Fibroblast of skin of abdomen (primary cell): ENCODE measurements at places on chromosomes 1 and 21.

DNA sequence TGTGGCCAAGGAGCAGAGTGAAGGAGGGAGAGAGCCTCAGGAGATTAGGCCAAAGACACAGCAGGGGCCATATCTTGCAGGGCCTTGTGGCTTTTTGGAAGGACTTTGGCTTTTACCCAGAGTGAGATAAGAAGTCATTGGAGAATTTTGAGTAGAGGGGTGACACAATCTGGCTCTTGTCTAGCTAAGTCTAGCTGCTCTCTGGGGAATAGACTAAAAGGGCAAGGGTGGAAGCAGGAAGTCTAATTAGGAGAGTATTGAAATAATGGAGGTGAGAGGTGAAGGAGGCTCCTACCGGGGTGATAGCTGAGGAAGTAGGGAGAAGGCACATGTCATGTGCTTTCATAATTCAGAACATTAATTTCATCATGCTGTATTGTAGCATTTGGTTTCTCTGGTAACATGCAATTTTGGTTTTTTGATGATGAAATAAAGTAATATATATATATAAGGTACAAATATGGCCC lies 34.3 kb upstream of the KCNA3 start:
- no peak for DNase-seq

DNA sequence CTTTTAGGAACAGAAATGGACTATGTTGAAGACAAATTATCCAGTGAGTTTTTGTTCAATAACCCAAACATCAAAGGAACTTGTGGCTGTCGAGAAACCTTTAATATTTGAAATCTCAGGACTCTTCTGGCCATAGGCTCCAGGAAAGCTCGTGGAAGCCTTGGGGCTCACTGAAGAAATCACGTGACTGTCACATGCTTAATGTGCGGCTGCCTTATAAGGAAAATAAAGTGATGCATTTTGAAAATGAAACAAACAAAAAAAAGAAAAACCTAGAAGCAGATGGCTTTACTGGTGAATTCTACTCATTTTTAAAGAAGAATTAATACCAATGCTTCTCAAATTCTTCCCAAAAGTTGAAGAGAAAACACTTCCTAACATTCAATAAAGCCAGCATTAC lies 228.4 kb upstream of the RAB4A start:
- no peak for DNase-seq

GRCh38 chr21:16594191-16594590 lies 864.4 kb downstream of the USP25 start:
- DNase-seq, result no peak

- peak; percentile 90 for DNase-seq
These were observed 49.2 kb downstream of the ALG14 start for GRCh38 chr1:95023399-95024043.

DNA sequence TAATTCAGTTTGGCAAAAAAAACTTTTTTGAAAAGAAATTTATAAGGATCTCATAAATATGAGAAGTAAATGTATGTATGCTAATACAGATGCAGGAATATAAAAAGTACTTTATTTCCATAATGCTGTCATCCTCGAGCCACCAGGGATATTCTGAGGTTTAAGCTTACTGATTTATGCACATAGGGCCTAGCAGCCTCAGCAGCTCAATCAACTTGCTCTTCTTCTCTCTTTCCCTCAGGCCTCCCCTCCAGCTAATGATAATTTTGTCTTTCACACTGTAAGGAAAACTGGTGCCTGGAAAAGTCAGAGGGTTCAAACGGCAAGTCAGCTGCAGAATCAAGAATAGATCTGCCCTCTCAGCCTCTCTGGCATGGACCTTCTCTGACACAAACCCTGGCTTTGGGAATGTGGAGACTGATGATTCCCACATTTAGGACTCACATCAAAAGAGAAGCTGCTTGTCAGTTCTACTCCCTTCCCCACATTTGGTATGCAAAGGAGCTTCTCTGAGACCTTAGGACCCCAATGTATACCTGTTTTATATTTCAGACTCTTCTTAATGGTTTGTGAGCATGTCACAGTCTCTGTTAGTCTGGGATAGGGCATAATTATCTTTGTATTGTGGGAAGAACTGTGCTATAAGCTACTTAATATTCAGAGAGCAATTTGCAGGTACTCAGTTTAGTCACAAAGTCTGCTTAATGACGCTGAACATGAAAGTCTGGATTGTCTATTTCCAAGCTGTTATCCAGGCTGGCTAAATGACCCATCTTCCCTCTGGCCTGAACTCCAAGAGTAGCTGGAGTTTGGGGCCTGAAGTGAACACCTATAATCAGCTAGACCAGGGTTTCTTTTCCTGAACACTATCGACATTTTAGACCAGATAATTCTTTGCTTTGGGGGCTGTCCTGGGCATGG lies 52.1 kb upstream of the DIPK1A start:
- DNase-seq, result no peak

DNA sequence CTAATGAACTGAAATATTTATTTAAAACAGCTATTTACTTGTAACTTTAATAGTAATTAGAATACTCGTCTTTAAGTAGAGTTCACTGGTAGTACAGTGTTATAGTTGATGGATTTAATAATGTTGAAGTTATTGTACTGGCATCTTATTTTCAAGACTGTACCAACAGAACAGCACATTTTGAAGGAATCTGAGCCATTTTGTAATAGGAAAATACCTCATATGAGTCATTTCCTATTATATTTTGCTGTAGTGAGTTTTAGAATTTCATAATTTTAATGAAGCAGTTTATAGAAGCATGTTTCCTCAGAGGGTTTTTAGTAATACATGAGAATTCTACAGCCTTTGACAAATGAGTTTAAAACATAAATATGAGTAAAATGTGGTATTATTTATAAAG lies 258.3 kb downstream of the OLFM3 start:
- peak; percentile 46 for DNase-seq

GRCh38 chr1:177174921-177175634 lies 4.3 kb downstream of the BRINP2 start:
- DNase-seq, result no peak

- no peak for DNase-seq
These were observed 5.9 kb downstream of the TRAPPC3 start for GRCh38 chr1:36143424-36143823.

GRCh38 chr1:63350320-63350719 lies 17.1 kb upstream of the ALG6 start:
- DNase-seq, result no peak

DNA sequence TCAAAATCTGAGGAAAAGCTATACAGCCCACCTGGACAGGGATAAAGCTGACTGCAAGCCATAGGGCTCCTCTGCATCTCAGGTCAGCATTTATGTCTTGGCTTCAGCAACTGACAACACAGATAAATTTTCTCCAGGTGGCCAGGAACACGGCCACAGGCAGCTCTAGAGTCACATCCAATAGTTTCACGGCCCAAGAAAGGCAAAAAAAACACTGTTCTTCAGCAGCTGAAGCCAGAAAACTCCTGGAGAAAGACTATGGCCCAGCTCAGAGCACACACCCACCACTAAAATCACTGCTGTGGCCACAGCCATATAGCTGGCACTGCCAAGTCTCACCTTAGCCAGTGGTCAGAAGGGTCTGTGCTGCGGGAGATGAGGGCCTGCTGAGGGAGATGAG lies 77.8 kb downstream of the HSF2BP start:
- DNase-seq, result no peak

DNA sequence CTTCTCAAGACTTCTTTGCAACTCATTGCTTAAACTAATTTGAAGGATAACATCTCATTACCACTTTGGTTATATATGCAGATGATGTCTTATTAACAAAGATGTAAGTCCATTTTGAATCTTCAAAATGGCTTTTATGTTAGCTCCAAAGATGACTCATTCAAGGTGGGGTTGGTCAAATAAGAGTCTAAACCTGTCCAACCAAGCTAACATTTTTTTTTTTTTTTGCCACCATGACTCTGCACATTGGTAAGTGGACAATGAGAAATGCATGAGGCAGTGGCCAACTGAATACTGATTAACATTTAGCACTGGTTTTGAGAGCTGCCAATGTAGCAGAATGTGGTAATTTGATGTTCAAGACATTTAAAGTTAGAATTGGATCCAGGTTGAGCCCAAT lies 278 bp upstream of the KRTAP27-1 start:
- no peak for DNase-seq

DNA sequence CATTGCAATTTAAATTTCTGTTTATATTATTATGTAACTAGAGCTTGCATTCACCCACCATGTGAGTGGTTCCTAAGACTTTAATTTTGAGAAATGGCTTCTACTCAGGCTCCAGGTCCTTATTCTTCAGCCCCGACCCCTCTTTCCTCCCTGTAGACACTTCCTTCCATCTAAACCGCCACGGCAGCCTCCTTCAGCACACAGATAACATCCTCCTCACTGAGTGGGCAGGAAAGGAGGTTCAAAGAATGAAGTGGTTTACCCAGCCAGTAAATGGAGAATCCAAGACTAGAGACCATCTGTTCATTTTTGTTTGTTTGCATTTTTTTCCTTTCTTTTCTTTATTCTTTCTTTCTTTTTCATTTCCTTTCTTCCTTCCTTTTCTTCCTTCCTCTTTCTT lies 37.1 kb upstream of the SOD1 start:
- DNase-seq, result no peak

DNA sequence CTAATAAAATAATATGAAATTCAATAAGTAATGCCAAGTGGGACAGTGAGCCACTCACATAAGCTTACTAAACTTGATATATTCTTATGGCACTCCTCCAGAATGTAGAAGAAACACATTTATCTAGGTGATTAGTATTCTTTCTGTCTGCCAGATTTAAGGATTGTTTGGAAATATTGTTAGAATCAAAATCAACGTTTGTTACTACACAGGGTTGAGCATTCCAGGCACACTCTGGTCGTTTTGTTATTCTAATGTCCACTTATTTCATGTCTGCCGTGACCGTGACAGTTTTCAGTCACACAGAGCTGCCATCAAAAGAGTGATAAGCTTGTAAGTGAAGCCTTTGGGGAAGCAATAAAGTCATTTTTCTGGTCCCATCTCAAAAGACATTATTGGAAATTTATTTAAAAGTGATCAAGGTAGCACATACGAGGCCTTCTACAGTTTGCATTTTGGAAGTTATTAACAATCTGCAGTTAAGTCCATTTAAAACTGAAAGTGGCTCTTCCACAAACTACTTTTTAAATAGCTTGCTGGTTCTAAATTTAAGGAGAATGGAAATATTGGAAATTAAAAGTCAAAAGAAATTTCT lies 38.0 kb downstream of the NFIA start:
- DNase-seq, result no peak

DNA sequence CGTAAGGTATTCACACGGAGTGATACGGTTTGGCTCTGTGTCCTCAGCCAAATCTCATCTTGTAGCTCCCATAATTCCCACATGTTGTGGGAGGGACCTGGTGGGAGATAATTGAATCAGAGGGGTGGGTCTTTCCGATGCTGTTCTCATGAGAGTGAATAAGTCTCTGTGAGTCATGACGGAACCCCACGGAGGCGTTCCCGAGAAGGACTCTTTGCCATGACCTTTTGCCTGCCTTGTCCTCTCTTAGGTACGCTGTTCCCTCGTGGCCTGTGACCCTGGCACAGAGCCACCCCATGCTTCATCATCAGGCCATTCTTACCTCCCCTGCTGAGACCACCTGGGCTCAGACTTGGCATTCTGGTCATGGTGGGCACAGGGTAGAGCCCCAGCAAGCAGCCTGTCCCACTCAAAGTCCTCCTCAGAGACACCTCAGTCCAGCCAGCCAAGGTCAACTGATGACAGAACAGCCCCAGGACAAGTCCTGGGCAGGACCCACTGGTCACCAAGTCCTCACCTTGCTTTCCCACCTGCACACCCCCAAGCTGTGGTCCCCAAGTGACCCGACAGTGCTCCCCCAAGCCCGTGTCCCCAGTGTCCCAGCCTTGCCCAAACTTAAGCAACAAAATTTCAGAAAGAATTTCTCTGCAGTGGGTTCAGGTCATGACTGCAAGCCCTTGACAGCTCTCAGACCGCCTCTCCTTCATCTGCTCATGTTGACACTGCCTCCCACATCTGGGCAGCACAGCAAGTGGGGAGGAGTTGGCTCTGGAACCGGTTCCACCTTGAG lies 158.4 kb downstream of the ACTL8 start:
- no peak for DNase-seq

- no peak for DNase-seq
These were observed 61.4 kb downstream of the SCCPDH start for GRCh38 chr1:246785494-246786111.

- DNase-seq, result no peak
These were observed 618.2 kb downstream of the BRINP3 start for GRCh38 chr1:189859385-189859977.

DNA sequence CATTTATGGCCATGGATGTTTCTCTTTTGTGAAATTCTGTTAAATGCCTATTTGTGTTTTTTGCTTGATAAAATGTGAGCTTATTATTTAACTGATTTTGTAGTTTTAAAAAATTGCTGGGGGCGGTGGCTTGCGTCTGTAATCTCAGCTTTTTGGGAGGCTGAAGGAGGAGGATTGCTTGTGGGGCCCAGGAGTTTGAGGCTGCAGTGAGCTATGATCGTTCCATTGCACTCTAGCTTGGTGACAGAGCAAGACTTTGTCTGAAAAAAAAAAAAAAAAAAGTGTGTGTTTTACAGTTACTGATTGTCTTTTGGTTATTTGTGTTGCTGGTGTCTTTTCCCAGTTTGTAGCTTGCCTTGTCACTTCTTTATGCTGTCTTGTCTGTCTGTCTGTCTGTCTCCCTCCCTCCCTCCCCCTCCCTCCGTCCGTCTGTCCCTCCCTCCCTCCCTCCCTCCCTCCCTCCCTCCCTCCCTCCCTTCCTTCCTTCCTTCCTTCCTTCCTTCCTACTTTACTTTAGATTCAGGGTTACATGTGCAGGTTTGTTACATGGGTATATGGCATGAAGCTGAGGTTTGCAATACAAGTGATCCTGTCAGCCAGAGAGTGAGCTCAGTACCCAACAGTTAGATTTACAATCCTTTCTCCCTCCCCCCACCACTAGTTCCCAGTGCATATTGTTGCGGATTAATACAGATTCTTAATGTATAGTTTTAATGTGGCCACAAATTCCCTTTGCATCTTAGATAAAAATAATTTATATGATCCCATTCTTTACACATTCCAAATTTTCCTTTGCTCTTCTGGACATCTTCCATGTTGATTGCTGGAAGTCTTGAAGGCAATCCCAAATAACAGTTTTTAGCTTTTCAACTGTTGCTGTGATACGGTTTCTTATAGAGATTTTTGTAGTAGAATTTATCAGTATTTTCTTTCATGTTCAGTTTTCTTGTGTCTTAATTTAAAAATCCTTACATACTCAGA lies 25.1 kb downstream of the PTBP2 start:
- DNase-seq, result no peak

- no peak for DNase-seq
These were observed 22.7 kb downstream of the SKI start for GRCh38 chr1:2250721-2251281.

- no peak for DNase-seq
These were observed 256.3 kb upstream of the ADGRL4 start for GRCh38 chr1:79262745-79263258.

- no peak for DNase-seq
These were observed 197.6 kb upstream of the DMRTA2 start for GRCh38 chr1:50620680-50621329.

- peak; percentile 77 for DNase-seq
These were observed at the start of gene PTCH2 for GRCh38 chr1:44842862-44843655. PTCH2 (minus strand) TSS chr1:44843253; CDS start chr1:44842932, 321 bp downstream.

- peak; percentile 68 for DNase-seq
These were observed 1.7 kb downstream of the NES start for GRCh38 chr1:156675210-156676113.

GRCh38 chr1:1129381-1129821 lies 13.5 kb upstream of the C1orf159 start:
- no peak for DNase-seq

- no peak for DNase-seq
These were observed 11.9 kb upstream of the MRPL39 start for GRCh38 chr21:25619198-25619597.
